PC-9 (cell line): ENCODE measurements at places on chromosomes 1 and 21.

- no peak for DNase-seq
Observed at GRCh38 chr1:115757326-115757725, 11.2 kb downstream of the CASQ2 start.

- no peak for DNase-seq
Observed at GRCh38 chr21:29175408-29176134, 45.1 kb downstream of the MAP3K7CL start.

DNA sequence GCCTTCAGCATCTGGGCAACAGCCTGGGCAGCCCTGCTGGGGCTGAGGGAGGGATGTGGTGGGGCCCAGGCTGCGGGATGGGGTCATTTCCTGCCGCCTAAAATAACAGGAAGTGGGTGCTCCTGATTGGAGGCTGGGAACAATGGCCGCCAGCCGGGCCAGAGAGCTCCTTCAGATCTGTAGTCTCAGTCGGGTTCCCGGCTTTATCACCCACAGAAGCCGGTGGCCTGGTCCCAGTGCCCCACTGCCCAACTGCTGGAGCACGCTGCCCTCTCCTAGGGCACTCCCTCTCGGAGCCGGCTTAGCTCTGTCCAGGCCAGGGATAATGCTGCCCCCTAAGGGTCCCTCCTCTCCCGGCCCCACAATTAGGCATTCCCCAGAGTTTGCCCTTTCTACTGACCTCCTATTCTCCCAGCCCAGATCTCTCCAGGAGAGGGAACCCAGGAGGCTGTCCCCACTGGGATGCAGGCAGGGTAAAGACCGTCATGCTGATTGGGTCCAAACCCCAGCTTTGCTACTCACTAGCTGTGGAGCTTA is 5.1 kb downstream of the MAP7D1 start:
- no peak for DNase-seq

GRCh38 chr21:16794950-16795349 is 717.9 kb upstream of the CXADR start:
- DNase-seq: peak; percentile 66
